NCI-H526 (cell line): ENCODE measurements at places on chromosomes 2 and 18.

DNA sequence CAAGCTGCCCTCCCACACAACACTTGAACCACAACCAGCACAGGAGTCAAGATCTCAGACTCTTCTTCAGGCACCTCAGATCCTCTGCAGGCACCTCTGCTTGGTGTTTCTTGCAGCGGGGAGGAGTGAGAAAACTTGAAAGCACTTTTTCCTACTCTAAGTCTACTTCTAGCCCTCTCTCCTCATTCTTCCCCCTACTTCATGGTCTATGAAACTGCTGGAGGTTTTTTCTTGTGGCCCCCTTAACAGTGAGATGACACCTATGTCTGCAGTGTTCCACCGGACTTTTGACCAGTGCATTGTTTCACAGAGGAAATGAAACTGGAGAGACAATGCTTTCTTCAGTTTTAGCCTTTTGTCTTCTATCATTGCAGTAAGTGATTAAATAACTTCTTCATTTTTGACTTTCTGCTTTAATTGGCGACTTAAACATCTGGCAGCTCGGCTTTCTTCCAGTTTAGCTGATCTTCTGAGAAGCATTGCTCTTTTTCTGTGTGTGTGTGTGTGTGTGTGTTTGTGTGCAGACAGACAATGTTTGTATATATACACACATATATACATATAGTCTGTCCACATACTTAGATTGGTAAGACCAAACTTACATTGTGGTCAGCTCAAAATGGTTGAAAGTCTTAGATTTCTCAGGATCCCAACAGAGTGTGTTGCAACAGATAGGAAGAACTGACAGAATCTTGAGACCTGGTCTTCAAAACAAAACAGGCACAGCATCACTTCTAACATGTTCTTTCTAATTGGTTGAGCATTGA, 1474.0 kb upstream of the TMEFF2 start:
- no peak for DNase-seq

DNA sequence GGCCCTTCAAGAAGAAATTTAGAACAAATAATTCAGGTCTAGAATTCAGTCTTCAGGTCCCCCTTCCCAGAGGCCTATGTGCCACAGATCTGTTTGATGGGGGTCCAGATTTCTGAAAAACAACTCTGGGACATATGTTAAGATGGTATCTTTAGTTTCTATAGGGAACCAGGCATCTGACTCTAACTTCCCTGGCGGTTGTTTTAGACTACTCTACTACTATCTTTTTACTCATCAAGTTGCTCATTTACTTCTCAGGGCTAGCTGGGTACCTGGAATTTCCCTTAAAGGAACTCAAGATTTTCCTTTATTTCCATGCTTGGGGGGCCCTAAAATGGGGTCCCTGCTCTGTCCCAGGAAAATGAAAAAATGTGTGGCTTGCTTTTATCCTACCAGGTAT, 114.7 kb upstream of the RAB6C start:
- no peak for DNase-seq

DNA sequence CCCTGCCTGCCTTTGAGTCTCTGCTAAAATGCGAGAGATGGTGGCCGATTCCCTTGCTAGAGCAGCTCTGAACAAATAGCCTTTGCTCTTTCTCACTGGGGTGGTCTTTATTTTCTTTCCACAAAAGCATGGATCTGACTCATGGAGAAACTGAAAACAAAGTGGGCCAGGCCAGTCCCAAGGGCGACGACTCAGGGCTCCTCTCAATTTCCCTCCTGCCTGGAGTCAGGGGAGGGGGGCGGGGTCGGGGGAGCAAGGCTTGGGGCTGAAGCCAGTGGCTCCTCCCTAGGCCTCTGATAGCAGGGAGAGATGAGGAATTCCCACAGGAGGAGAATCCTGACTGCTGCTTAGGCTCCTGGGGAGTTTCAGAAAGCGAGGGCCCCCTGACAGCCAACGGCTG, 17.1 kb upstream of the IL1R2 start:
- DNase-seq = no peak

DNA sequence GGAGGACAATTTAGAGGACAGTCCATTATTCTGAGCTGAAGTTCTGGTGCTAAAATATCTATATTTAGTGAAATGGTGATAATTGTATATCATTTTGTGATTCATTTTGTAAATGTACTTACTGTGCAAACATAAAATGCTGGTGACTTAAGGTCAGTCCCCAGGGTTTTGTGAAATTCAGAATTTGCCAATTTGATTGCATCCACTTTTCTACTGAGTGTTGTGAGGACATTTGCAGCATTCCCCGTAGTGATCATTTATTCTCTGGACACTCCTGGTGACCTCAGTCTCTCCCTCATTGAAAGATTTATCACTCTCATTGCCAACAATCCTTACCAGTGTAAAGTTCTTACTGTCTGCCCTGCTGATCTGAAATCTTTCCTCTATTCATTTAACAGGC, 98.2 kb downstream of the SOCS6 start:
- DNase-seq = no peak

- DNase-seq = no peak
Measured at GRCh38 chr2:169664978-169665930, 29.0 kb downstream of the CFAP210 start.

DNA sequence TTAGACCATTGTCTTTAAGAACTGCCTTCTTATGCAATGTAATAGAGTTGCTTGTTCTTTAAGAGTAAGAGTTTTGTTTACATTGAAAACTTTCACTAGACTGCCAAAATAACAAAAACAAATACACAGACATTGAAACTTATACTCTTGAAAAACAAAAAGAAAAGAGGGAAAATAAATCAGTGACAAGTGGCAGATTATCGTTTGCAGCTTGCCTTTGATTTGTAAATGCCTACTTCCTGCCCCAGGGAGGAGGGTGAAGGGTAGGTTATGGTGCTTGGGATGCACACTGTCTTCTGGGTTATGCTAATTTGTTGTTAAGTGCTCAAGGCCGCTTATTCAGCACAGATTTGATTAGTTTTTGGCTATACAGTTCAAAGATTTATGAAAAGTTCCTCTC, 198.7 kb downstream of the TGIF1 start:
- DNase-seq = no peak

DNA sequence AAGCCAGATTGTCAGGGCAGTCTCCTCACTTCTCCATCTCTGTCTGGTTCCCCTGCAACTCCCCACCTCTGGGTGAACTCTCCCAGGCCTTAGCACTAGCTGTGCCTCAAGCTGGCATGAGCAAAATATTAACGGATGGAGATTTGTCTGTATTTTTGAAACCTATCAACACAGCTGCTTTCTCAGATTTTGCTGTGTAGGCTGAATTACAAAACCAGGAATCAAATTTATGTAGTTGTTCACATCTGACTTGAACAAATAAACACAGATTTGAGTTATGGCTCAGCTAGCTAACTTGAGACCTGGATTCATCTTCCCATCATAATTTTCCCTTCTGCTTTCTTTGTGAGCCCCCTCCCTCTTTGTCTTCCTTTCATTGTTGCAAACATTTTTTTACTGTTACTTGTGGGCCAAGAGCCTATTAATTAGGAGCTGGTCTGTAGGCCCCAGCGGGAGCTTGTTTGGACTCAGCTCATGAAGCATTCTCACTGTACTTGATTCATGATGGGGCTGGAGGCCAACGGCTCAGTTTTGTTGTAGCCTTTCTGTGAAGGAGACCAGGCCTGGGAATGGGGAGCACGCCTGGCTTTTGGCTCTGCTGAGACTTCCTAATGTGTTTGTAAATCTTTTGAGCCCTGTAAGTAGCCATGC, 164.1 kb upstream of the GATA6 start:
- no peak for DNase-seq

DNA sequence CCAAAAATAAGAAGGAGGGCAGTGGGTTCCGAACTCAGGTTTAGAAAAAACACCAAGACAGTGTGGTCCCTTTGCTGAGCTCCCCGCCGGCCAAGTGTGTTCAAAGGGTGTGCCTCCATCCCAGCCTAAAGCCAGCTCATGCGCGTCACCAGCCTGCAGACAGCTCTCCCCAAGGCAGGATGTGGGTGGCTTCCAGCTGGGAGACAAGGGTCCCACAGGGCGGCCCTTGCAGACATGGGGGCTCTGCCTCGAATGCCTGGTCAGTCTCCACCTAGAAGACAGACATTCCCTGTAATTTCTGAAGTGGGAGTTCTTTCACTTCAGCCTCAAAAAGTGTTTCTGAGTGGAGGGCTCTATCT, 135.8 kb upstream of the GPC1 start:
- no peak for DNase-seq

GRCh38 chr2:139992711-139993345, 1212.6 kb upstream of the NXPH2 start:
- DNase-seq = no peak

- DNase-seq = peak; percentile 61
Measured at GRCh38 chr2:9769171-9770005, 73.9 kb upstream of the TAF1B start.

GRCh38 chr2:31302940-31303563, 69.1 kb downstream of the EHD3 start:
- DNase-seq = no peak

GRCh38 chr2:111204706-111205105, 84.0 kb downstream of the BCL2L11 start:
- no peak for DNase-seq

GRCh38 chr2:101330253-101330933, 21.9 kb upstream of the RNF149 start:
- peak; percentile 86 for DNase-seq

DNA sequence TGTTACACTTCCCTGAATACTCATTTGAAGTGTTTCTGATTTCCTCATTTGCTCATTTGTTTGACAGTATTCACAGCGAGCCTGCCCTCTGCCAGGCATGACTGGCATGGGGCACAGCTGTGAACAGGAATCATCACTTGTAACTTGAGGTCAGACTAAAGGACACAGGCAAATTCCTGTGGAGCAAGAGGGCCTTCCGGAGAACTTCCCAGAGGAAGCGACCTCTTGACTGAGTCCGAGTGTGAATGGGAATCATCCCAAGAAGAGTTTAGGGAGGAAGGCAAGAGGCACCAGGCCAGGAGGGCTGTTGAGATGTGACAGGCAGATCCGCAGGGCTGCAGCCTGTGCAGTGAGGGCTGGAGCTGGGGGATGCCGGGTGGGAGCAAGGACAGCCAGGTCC, 45.4 kb downstream of the LIMS1 start:
- DNase-seq = no peak

- DNase-seq = peak; percentile 98
Measured at GRCh38 chr2:37083873-37084794, at the start of the genes GPATCH11 and HEATR5B. Gene GPATCH11 (plus strand): TSS chr2:37084518. CDS start chr2:37088382, 3,864 bp downstream. Gene HEATR5B (minus strand): TSS chr2:37084372. CDS start chr2:37083414, 958 bp downstream.

GRCh38 chr2:159175182-159175581, 111.3 kb downstream of the WDSUB1 start:
- no peak for DNase-seq

DNA sequence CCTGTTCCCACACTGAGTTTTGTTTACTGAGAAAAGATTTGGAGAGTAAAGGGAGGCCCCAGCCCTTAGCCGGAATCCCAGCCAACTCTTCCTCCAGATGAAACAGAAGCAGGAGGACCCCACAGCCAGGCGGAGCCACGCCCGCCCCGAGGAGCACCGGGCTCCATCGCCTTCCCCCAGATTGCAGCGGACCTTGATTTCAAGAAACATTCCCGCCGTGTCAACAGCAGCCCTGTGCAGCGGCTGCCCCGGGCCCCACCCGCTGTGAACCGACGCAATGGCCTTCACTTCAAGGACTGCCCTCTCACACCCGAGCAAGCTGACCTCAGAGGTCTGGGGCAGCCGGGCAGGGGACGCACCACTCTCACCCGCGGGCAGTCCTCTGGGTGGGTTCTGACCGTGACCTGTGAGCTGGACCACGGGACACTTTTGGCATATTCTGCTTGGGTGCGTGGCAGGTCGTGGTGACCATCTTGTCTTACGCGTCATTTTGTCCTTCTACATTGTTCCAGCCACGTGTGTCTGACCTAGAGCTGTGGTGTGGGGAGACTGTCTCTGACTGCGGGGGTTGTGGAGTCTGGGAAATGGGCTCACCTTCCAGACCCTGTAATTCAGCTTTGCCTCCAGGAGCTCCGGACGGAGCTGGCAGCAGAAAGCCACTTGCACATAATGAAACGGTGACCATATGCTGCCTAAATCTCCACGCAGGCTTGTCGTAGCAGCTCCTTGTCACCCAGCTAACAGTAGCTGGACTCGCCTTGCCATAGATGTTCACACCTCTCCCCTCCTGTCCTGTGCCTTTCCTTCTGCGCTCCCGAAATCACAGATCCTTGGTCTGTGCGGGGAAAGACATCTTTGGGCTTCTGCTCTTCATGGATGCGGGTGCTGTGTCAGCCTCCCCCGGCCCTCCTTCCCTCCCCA, 32.0 kb upstream of the INHBB start:
- no peak for DNase-seq

DNA sequence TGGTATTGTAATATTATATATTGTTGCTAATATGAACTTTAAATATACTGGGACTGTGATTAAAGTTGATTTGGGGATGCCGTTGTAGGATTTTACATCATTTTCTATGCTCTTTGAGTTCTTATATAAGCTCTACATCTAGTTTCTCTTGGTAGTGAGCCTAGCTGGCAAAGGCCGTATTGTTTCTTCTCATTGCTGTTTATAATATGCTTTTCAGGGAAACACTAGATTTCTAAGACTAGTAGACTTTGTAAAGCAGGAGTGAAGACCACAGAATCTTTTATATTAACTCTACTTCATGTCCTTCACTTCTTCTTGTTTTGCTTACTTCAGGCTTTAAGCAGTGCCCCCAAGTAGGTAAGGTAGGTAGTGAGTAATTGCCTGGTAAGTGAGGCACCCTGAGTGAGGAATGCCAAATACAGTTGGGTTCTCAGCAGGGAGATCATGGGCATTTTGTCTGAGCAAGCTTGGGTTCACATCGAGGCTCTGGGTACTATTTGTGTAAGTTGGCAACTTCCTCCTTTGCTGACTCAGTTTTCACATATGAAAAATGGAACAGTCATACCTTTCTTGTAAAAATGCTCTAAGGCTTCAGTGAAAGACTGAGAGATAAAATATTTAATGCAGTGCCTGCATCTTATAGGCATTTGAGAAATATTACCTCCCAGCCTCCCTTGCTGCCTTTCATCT, 96.4 kb downstream of the RNF144A start:
- DNase-seq = no peak

DNA sequence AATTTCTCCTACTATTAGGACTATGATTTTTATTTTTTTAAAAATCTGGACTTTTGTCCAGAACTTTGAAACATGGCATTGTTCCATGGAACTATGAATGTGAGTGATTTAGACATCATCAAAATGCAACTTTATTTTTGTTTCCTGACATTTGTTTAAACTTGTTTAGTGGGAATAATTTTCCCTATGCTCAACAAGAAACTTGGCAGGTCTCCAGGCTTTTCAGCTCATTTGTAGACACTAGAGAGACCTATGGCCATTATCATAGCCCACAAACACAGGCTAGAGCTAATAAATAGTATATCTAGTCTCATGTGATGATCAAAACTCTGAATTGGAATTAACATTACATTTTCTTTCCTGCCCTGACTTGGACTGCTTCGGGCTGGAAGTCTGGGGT, 145.1 kb upstream of the CELF4 start:
- DNase-seq = no peak
